Ascending aorta (tissue), 2 donors: ENCODE measurements at places on chromosomes 4 and X.

DNA sequence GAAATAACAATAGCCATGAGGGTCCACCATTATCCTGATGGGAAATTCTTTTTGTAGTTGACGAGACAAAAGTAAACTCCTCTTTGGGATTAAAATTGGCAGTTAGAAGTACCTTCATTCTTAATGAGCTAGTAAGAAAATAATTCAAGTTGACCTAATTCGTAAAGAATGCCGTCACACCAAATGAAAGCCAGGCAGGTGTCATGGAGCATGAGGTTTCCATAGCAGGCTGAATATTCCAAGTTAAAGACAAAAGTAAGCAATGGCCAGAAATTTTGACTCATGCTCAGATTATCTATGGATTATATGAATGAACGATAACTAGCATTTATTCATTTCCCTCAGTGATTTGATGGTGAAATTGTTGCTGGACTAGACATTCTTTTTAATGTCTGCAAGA is 192.2 kb upstream of the FAT1 start:
- no peak for DNase-seq

DNA sequence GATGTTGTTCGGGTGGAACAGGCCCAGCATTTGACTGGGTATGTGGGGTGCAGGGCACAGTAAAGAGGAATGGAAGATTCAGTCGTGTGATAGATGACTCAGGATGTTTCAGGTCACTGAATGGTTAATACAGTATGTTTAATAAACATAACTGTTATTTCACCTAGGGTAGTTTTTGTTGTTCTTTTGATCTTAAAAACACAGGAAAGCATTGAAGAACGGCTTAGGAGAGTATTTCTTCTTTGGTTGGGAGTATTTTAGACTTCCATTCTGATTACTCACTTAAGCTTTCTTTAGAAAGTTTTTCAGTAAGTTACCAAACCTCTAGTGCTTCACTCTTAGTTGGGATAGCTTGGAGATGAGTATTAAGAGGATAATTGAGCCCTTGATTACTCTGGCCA is 62.3 kb downstream of the STAG2 start:
- no peak for DNase-seq

GRCh38 chr4:165874791-165875371 is 1.8 kb downstream of the TLL1 start:
- no peak for DNase-seq

- DNase-seq, result no peak
These were observed 130.5 kb downstream of the ANK2 start for GRCh38 chr4:113179996-113180395.

DNA sequence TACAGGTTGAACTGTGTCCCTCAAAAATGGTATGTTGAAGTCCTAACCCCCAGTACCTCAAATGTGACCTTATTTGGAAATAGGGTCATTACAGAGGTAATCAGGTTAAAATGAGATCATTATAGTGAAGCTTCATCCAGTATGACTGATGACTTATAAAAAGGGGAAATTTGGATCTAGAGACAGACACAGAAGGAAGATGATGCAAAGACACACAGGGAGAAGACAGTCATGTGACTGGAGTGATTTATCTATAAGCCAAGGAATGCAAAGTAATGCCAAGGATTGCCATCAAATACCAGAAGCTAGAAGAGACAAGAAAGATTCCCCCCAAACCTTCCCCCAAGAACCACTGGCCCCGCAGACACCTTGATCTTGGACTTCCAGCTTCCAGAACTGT is 155.2 kb downstream of the RBMX2 start:
- DNase-seq, result no peak

GRCh38 chr4:113636438-113636818 is 125.1 kb downstream of the CAMK2D start:
- DNase-seq, result no peak

GRCh38 chr4:73381214-73381613 is 22.9 kb upstream of the ALB start:
- no peak for DNase-seq

DNA sequence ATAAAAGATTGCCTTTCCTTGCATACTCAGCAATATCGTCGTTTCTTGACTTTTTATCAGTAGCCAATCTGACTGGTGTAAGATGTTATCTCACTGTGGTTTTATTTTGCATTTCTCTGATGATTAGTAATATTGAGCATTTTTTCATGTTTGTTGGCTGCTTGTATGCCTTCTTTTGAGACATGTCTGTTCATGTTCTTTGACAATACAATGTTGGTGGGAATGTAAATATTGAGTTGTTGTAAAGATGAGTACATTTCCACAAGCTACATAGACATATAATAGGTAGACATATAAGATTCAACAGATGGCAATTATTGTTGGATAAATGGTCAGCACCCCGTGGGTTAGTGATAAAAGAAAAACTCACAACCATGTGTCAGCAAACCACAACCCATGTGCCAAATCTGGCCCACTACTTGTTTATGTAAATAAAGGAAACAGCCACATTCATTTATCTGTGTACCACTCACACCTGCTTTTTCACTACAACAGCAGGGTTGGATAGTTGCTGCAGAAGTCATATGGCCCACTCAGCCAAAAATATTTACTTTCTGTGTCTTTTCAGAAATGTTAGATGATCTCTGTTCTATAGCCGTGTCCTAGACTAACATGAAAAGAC is 153.1 kb upstream of the VCX start:
- DNase-seq, result no peak

GRCh38 chr4:20528508-20528907 is 171.8 kb upstream of the PACRGL start:
- no peak for DNase-seq
